Left lobe of liver (tissue), 2 donors: ENCODE measurements at places on chromosomes 16 and 17. TPM values are rescaled to one million over a fixed set of nuclear protein-coding genes. Genes with fewer than 3 reads are reported as not detected.

Gene ZACN
- not detected for total RNA-seq

DNA sequence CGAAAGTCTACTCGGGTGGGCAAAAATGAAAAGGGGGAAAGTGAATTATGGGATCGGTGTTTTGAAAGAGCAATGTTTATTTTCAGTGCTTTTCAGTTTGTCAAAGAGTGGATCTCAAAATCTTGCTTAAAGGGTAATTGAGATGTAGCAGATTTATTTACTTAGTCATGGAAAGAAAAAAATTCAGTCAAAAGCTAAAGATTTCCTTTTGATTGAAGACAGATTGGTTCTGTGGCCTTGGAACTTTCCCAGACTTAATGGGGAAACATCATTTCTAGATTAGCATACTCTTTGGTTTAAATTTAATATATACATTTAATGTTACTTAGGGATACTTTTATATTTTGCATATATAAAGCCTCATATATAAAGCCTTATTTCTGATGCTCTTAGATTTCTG, 20.6 kb downstream of the PRKAR1A start:
- no peak for DNase-seq

DNA sequence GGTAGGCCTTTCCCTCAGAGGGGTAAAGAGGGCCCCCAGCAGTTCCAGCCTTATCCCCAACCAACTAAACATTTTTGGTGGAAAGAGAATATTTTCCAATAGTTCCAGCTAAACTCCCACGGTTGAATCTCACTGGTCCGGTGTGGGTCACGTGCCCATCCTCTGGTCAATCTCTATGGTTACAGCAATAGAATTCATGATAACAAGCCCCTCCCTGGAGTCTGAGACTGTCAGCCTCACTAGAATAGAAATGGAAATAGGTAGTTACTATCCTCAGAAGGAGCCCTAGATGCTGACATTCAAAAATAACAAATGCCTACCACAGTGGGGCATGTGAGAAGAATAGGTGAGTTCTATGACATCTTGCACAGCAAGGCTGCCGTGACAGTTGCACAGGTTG, 37.5 kb upstream of the LITAF start:
- no peak for DNase-seq

Gene MMP28
- 0.45 TPM for total RNA-seq

GRCh38 chr16:80459966-80460365, 80.8 kb upstream of the DYNLRB2 start:
- DNase-seq, result no peak

DNA sequence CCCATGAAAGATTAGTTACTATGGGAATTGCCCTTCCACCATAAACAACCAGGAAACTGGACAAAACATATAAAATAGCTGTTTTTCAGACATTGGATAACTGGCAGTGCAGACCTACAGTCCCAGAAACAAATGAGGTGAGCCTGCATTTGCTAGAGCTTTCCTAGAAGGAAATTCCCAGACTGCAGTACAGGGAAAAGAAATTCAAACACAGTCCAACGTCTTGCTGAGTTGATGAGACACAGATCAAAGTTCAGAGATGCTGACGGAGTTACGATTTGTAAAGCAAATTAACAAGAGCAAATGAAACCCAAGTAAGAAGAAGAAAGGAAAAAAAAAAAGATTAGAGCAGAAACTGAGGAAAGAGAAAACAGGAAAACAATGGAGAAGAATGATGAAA, 41.3 kb upstream of the MNT start:
- DNase-seq, result no peak

- no peak for DNase-seq
Measured at GRCh38 chr16:62445909-62446308, 409.7 kb upstream of the CDH8 start.

DNA sequence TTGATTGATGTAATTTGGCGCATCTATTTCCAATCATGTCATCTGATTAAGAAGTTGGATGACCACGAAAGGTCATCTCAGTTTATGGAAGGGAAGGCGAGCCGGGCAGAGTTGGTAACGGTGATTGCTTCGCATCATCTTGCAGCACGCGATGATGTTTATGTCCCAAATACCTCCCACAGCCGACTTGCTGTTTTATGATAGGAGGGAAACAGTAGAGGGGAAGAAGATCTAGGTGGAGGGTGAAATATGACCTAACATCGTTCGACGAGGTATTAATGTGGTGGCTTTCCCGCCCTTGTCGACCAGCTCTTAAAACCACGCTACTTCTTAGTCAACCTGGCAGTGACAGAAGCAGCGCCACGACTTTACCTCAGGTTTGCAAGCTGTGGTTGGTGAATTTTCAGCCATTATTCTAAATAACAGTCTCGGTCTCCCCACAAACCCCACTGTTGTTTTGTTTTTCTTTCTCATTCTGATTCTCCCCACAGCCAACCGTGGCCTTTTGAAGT, 805 bp upstream of the TANC2 start:
- DNase-seq, result no peak

Gene AOC3
- 8.6 TPM for total RNA-seq
